ENCODE measurements at places on chromosomes 7 and 10. TPM values are rescaled to one million over a fixed set of nuclear protein-coding genes. Genes with fewer than 3 reads are reported as not detected.
A peak's percentile ranks its signal among the peaks of the same experiment; 100 is the strongest.

GRCh38 chr7:72275382-72276070 is 136.6 kb downstream of the CALN1 start:
- DNase-seq: no peak

DNA sequence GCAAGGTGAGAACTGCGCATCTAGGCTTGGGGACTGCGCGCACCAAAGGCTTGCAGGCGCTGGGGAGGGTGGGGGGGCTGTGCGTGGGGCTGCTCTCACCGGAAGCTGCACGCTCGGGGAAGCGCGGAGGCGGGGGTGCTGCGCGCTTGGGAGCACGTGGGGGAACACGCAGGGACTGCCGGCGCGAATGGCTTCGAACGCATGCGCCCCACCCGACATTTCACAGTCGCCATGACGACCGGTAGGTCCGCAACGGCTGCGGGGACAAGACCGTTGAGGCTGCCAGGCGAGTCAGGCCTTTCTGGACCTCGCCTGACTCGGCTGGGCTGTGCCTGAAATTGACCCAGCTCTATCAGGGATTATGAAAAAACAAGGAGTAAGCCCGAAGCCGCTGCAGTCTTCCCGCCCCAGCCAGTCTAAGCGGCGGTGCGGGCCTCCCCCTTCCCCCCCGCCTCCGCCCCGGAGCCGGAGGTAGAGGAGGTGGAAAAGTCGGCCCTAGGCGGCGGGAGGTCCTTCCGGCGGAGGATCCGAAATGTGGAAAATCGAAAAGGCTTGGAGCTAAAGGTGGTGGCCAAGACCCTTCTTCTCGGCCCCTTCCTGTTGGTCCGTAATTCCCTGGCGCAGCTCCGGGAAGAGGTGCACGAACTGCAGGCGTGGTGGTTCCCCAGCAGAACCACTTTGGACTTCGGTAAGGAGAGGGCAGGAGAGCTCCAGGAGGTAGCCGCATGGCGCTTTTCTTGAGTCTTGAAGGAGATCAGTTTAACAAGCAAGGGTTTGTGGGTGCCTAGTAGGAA is 34.9 kb upstream of the STEAP1 start:
- no peak for DNase-seq

The PRXL2A gene
- total RNA-seq: 6.5 TPM

- no peak for DNase-seq
Observed at GRCh38 chr7:159329818-159330378, 185.2 kb upstream of the VIPR2 start.

DNA sequence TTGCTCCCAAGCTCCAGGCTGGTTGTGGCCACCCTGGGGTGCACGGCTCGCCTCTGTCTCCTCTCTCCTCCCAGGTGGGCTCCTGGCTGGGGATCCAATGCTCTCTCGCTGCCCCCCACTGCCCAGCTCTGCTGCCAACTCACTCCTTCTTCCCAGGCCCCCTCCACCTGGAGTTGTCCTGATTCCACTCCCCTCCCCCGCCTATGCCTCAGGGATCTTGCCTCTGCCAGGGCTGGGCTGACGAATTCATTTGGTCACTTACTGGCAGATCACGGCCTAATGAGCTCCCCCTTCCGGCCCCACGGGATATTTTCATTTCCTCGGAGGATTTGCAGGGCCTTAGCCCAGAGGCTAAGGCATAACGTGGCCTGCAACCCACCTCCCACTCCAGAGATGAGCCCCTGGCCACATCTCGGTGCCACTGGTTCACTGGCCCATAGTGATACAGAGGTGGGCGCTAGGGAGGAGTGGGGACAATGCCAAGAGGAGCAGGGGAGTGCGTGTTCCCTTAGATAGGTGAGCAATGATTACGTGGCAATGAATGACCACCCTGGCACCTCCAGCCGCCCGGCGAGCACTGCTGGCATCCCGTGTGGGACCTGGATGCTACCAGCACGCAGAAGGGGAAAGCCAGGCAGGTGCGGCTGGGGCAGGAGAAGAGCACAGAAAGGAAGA is 344.6 kb upstream of the SHH start:
- DNase-seq: peak; percentile 1

DNA sequence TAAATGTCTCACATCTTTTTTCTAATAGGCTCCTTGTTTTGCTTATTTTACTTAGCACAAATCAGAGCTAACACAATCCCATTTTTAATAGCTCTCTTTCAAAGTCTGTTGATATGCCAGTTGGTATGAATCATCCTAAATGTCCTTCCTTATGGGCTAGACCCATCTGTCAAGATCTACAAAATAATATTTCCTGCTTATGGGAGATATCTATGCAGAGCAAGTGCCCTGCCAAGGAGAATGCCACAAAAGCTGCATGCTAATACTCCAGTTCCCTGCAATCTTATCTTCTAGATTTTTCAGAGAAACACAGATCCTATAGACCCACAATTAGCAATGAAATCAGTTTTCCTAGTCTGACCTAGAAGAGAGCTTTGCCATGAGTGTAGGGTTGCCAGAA is 230.8 kb upstream of the NPVF start:
- DNase-seq: no peak

The MYOF gene
- total RNA-seq: 0.27 TPM

- DNase-seq: no peak
Observed at GRCh38 chr10:103780242-103781149, 74.9 kb downstream of the SH3PXD2A start.

DNA sequence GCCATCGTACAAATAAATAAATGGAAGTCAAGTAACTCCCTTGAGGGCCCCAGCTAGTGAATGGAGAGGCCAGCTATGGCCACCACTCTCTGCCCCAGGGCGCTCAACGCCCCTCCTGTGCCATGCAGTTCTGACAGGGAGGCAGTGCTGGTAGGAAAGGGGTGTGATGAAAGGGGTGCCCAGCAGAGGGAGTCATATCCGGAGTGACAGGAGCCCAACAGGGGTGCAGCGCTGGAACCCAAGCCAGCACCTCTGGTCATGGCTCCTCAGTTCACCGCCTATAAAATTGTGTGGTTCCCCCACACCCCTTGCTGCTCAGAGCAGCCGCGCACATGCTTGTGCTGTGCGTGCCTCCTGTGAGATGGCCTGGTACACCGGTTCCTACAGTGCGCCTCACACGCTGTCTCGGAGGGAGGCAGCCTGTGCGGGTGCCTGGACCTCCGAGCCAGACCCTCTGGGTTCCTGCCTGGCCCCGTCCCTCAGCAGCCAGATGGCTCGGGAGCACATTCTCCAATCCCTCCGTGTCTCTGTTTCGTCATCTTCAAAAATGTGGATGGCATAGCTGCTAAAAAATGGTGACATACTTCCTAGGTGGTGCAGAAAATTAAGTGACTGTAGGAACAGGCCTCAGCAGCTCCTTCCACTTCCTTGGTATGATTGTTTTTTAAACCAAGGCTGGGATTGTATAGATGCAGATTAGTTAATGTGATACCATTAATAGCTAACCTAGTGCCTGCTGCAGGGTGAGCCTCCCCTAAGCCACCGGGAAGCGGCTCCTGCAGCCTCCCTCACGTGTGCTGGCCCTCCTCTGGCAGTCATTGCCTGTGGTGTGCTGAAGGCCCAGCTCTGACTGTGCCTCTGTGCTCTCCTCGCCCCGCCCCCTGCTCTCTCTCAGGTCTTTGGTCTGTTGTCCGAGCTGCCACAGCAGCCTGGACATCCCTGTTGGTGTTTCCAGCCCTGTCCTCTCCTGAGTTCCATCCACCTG is 125.8 kb downstream of the EGFR start:
- DNase-seq: no peak
